ENCODE measurements at places on chromosomes 6 and 20. TPM values are rescaled to one million over a fixed set of nuclear protein-coding genes. Genes with fewer than 3 reads are reported as not detected.

Gene GPR6
- total RNA-seq, result not detected

Gene TP53TG5
- total RNA-seq, result 0.66 TPM

Gene ADAM33
- total RNA-seq, result 96.8 TPM

Gene KIF6
- 0.42 TPM for total RNA-seq

Gene SLC25A27
- 45.9 TPM for total RNA-seq

Gene GABRR2
- 3.6 TPM for total RNA-seq

Gene DPPA5
- not detected for total RNA-seq

Gene LMBRD1
- total RNA-seq, result 46.3 TPM

Gene SLC12A5
- 2.4 TPM for total RNA-seq

Gene HLA-DRB1
- total RNA-seq, result 157 TPM

Gene NKX2-4
- total RNA-seq, result not detected

Gene IER3
- 72.9 TPM for total RNA-seq

Gene SRXN1
- total RNA-seq, result 17.7 TPM

Gene PXDC1
- total RNA-seq, result 222 TPM

Gene MUCL3
- not detected for total RNA-seq

Gene PAK1IP1
- 9.9 TPM for total RNA-seq

Gene GJA10
- total RNA-seq, result not detected

Gene MYLK4
- total RNA-seq, result 1.7 TPM

Gene SMPD2
- 9.5 TPM for total RNA-seq

Gene FAM217A
- not detected for total RNA-seq

Gene ZC3H12D
- total RNA-seq, result 3.0 TPM

Gene TTK
- total RNA-seq, result 0.84 TPM

Gene RBM12
- 79.3 TPM for total RNA-seq

Gene SCUBE3
- total RNA-seq, result 63.6 TPM

Gene ETV7
- total RNA-seq, result 2.8 TPM

Gene SMLR1
- total RNA-seq, result not detected

Gene DLL1
- 30.5 TPM for total RNA-seq

Gene TBC1D32
- 4.5 TPM for total RNA-seq

Gene MOXD1
- 1.2 TPM for total RNA-seq

Gene C20orf144
- total RNA-seq, result 0.16 TPM

Gene PARD6B
- total RNA-seq, result 2.6 TPM

Gene ZNF343
- total RNA-seq, result 15.0 TPM

Gene RBM24
- total RNA-seq, result 2.5 TPM

Gene CLIC5
- total RNA-seq, result 9.2 TPM

Gene CLVS2
- total RNA-seq, result not detected

Gene NNAT
- not detected for total RNA-seq

Gene C6orf15
- not detected for total RNA-seq

Gene TRIM15
- total RNA-seq, result not detected

Gene PTP4A1
- total RNA-seq, result 34.3 TPM
